ENCODE measurements at places on chromosomes 3 and 15.

DNA sequence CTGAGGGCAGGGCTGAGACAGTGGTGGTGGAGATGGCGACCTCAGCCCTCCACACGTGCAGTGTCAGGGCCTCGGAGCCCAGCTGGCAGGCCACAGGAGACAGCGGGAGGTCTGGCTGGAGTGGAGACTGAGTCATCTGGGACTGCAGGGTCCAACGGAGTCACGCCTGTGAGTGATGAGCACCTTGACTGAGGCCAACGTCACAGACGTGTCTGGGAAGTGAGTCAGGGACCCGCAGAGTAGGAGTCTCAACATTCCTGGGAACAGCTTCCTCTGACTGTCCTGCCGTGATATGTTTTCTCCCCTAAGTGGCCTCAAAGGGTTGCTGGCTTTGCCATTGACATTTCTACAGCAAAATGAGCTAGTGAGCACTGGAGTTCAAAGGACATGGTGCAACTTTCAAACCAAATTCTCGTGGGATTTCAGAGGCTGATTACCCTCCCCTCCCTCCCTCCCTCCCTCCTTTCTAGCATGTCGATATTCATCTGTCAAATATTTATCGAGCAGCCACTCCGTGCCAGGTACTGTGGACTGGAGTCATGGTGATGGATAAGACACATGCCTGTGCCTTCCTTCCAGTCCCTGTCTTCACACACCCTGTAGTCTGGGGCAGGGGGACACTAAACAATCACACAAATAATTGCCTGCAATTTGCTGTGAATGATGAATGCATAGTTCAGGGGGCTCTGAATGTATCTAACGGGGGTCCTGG is 53.3 kb upstream of the AMOTL2 start:
- DNase-seq, result no peak

- no peak for DNase-seq
Observed at GRCh38 chr3:195811756-195812155, at the start of gene MUC4. Gene MUC4, minus strand, starts transcription at chr3:195811929. Its CDS starts 112 bp downstream, at chr3:195811817.

- no peak for DNase-seq
Observed at GRCh38 chr3:184756151-184757021, 44.5 kb upstream of the MAGEF1 start.

GRCh38 chr3:189122110-189122509 is 49.7 kb upstream of the TPRG1 start:
- no peak for DNase-seq

DNA sequence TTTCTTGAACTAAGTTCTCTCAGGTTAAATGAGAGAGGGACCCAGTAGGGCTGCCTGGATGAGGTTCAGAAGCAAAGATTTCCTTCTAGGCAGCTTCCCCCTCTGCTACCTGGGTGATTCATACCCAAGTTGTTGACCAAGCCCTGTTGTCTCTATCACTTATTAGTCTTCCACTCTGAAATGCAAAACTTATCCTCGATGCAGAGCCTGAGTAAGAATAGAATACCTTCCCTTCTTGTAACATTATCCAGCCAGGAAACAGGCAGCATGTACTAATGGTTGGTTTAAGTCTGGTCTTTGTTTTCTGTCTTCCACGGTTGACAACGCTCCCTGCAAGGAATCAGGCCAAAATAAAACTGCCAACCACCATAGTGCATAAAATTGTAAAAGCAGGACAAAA is 377.3 kb downstream of the MECOM start:
- DNase-seq, result no peak

- DNase-seq, result no peak
Observed at GRCh38 chr15:69009341-69009740, 5.2 kb upstream of the NOX5 start.

DNA sequence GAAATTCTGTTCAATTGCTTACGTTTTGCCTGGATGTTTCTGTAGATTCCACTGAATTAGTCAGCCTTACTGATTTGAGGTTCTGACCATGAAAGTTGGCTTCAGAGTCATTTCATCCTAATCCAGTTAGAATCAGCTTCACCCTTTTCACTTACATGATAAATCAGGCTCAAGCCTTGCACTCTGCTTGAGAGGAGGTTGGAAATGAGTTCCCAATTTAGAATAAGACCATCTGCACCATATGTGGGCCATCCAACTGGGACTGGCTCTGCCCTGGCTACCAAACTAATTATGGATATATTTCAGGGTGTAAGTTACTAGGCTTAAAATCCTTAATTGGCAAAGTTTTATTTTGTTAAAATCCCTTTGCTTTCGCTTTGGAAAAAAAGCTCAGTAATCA is 255.7 kb downstream of the CHL1 start:
- DNase-seq, result no peak

DNA sequence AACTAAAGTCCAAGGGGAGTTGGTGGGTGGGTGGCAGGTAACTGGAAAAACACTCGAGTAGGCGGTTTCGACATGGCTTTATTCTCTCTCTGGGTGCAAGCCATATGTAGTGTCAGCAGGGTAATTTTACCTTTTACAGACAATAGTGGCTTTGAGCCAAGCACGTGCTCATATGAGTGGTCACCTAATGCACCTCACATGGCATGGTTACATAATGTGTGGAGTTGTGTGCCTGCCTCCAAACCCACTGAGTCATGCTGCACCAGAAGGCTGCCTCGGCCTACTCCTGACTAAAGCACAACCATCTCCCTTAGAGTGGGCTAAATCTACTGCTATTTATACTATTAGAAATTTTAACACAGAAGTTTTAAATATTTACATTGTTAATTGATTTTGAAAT is 16.5 kb downstream of the CCRL2 start:
- DNase-seq, result no peak

- DNase-seq, result no peak
Observed at GRCh38 chr3:39122813-39123212, 15.3 kb downstream of the TTC21A start.

DNA sequence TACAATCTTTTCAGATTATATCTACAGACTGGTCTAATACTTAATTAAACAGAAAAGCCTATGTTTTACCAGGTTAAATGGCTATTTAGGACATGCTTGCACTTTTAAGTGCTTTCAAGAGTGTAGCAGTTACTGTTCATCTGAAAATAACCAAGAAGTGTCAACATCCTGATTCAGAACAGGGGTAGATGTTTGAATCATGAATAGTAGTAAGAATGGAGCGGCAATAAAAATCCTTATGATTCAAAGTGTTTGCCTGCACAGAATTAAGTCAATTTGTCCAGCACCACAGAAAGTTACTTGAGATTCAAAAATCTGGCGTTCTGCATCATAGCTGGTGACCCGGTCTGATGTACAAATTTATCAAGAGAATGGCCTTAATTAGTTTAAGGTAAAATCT is 48.3 kb downstream of the GREM1 start:
- no peak for DNase-seq

- no peak for DNase-seq
Observed at GRCh38 chr3:111143-112069, 85.2 kb upstream of the CHL1 start.

DNA sequence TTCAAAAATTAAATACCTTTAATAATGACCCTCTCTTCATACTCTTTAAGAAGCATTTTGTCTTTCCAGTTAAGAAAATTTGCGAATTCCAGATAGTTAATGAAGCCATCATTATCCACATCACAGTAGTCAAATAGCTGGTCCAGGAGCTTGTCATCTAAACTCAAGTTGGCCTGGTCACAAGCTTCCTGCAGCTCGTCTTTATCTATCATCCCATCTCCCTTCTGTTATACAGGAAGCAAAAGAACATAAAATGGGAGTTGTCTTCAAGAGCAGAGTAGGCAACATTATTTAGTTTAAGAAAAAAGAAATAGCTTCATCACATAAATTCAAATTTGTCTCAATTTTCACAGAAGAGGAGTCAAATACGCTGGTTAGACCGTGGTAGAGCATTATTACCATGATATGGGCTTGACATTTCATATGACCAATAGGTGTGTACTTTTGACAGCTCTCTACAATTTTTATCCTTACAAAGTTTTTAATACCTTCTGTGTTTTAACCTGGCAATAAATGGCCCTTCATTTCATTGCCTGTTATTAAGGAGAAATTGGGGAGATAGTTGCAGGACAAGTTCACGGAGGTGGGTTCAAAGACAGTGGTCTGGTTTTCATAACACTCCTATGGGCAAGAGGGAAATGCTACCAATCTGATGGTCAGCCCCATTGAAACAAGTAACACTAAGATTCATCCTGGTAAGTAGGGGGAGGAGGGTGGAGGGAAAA is 45.4 kb downstream of the EFHB start:
- no peak for DNase-seq

- no peak for DNase-seq
Observed at GRCh38 chr3:39141171-39141995, 12.0 kb downstream of the CSRNP1 start.

- no peak for DNase-seq
Observed at GRCh38 chr3:186286114-186286513, 75.9 kb downstream of the DGKG start.

GRCh38 chr3:28287046-28287445 is 45.6 kb downstream of the CMC1 start:
- no peak for DNase-seq

DNA sequence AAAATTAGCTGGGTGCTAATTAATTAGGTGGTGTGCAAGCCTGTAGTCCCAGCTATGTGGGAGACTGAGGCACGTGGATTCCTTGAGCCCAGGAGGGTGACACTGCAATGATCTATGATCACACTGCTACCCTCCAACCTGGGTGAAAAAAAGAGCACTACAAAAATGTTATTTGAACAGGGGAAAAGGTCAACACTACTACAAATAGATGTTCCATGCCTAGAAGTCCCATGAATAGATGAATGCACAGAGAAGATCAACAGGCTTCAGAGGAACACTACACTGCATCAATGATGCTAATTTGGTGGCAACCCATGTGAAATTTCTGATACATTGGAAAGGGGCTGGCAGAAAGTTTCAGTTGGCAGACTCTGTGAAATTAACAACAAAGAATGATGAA is 105.4 kb upstream of the FHIT start:
- no peak for DNase-seq

DNA sequence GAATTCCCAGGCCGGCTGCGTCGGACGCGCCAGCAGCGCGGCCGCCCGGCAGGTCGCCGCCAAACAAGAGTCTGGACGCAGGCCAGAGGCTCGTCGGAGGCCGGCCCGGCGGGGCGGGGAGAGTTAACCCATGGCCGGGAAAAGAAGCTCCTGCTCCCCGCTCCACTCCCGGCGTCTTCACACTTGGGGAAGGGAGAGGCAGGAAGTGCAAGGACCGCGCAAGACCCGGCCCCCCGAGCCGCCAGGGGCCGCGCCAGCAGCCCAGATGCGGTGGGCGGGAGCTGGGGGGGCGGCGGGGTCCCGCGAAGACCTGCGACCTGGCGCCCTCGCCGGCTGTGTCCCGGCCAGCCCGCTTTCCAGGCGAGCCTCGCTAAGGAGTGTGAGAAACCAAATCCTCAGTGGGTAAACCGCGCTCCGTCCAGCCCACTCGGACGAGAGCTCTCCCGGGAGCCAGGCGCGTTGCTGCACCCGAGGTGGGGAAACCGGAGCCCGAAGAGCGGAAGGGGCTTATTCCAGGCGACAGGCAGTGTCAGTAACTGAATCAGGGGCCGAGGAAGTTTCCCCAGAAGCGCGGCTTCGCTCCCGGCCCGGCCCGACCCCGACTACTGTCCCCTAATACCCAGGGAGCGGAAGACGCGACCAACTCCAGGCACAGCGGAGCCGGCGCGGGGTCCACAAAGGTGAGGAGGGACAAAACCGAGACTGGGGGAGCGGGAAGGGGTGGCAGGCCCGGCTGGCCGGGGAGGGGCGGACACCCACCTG is 721 bp downstream of the ADAMTS7 start:
- no peak for DNase-seq

DNA sequence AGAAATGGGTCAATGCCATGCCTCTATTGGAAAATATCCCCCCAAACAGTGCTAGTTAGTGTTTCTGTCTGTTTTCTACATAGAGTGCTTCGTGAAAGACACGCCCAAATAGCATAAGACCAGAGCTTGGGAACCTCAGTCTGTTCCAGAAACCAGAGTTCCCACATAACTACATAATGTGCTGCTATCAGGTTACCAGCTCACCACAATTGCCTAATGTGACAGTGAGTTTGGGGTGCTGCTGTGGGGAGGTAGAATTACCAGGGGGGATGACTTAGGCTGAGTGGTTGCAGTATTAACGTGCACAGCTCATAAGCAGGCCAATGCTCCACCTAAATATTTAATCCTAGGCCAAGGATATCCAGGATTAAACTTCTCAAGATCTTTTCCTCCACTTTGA is 39.2 kb downstream of the DUT start:
- DNase-seq, result no peak

GRCh38 chr3:153830552-153830951 is 290.6 kb upstream of the ARHGEF26 start:
- no peak for DNase-seq

GRCh38 chr15:51876169-51876568 is 46.7 kb downstream of the TMOD3 start:
- no peak for DNase-seq

DNA sequence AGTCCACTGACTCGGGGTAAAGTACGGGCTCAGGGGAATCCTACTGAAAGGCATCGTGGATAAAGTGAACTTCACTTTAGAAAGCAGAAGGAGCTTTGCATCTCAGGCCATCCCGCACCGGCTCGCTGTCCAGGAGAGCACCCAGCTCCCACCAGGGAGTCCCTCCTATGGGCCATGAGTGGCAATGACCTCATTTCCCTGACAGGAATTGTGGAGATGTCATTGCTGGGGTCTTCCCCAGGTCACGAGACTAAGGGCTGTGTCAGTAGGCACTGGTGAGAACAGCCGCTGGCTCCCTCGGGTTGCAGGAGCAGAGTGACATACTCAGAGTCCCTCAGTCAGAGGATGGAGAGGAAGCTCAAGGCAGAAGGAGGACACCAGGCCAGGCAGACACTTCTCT is 97.3 kb downstream of the XXYLT1 start:
- no peak for DNase-seq

DNA sequence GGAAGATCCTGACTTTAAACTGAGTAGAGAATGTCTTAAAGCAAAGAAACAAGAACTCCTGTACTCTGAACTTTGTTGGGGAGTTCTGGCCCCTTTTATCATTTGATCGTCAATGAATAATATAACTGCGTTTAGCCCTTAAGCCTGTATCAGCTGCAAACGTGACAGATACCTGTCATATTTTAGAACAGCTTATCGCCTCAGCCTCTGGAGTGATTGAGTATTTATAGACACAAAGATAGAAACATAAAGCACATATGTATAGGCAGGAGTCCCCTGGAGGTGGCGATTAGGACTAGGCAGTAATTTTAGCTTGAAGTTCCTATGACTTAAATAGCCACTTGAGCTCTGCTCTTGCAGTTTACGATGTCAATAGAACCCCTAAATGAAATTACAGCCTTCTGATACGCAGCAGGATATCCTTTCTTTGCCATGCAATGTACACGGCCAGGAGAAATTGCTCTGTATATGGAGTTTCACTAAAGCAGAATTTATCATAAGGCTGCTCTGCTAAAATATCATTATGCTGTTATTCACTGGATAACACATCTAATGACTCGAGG is 321.8 kb downstream of the TIGIT start:
- no peak for DNase-seq

- DNase-seq, result no peak
Observed at GRCh38 chr3:140020541-140020940, 85.6 kb downstream of the CLSTN2 start.

Measured in activated T-helper 1 cell treated with anti-CD3 and anti-CD28 coated beads, Interleukin-12 subunit alpha, Interleukin-12 subunit beta, Interleukin-2, Interleukin-4 antibody, amounts not matched to agents 30 ng/mL and 10 ng/mL and 1 ng/mL, durations not matched to agents 14 hours and 24 hours and 36 hours (primary cell).